ENCODE measurements at places on chromosomes 5 and 9.

DNA sequence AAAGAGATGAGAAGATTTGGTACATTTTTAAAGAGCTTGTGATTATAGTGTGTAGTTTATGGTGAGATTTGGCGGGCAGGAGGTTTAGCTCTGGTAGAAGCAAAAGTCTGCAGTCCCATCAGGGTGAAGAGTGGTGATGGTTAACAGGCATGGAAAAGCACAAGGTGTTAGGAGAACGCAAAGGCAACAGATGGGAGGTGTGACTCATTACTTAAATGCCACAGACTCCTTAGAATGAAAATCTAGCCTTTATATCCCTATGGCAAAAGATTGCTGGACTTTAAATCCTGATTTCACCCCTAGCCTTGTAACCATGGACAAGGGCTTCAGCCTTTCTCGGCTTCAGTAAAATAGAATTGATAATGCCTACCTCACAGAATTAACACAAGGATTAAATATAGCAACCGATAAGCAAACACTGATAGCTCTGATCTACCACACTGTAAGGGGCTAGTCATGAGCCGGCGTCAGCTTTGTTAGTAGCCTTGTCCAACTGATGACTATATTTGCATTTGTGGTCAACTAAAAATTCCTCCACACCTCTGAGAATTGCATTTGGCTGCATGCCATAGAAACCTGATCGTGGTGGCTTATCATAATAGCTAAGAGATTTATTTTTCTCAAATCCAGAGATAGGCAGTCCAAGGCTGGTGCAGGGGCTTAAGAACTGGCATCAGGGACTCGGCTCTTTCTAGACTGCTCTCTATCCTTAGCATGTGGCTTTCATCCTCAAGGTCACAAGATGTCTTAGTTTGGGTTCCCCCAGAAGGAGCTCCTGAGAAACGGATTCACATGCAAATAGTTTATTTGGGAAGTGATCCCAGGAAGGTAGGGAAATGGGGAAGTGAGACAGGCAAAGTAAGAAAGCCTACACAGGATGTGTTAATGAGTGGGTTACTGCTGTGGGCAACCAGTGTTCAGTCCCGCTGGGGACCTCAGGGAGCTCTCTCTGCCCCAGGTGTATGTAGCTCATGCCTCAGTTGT is 19.6 kb downstream of the MFAP3 start:
- DNase-seq, result peak; percentile 47

DNA sequence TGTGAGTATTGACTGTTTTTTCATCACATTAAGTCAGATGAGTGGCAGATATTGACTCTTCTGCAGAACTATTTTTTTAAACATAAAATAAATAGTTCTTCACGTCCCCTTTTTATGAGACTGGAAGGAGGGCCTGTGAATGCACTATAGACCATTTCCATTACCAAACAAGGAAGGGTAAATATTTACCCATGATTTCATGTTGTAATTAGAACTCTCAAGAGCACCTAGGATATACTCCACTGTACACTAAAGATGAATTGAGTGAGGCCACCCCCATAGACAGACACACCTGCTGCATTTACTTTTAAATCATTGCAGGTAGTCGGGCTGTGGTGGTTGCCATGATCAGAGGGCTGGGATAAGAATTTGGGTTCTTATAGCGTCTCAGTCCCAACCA is 22.6 kb downstream of the SLC36A1 start:
- DNase-seq, result peak; percentile 86

DNA sequence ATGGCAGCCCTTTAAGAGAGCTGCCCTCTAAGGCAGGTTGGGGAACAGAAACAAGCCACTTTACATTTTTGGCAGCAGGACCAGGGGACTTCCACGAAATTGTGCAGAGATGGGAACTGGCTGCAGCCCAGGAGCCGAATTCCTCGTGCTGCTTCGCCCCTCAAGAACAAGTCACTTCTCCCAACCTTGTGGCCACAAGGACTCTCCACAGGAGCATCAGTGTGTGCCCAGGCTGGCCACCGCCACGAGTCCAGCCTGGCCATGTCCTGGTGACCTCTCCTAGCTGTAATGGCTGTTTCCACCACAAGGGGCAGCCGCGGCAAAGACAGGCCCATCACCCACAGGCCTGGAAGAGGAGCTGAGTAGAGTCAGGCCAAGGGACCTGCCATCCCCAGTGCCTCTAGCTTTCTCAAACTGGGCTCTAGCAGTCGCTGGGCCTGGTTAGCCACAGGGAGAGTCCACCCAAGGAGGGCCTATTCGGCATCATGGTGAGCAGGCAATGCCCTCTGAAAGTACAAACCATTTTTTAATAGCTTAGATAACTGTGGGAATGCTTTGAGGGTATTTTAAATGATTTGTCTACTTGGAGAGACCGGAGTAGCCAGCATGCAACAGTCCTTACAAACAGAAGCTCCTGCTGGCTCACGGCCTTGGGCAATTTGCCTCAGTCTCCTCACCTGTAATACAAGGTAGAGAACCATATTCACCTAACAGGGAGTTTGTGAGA is 129.0 kb downstream of the COL23A1 start:
- DNase-seq, result no peak

DNA sequence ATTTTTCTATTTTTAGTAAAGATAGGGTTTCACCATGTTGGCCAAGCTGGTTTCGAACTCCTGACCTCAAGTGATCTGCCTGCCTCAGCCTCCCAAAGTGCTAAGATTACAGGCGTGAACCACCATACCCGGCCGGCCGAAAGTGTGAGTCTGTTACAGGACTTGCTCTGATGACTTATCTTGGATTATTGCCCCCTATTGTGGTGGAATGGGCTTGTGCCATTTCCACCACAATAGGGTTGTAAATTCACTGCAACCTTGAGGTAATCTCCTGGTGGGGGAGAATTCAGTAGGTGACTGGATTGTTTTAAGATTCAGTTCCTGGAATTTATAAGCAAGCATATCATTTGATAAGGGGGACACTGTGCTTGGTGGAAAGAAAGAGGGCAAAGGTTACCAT is 15.0 kb upstream of the HMGCR start:
- DNase-seq, result no peak
